Epithelial cell of proximal tubule (primary cell): ENCODE measurements at places on chromosomes 7 and 10.

GRCh38 chr10:116300542-116300941, 23.7 kb upstream of the CCDC172 start:
- no peak for DNase-seq

- DNase-seq = no peak
Observed at GRCh38 chr7:1447551-1448244, 11.6 kb downstream of the MICALL2 start.

- DNase-seq = no peak
Observed at GRCh38 chr10:33793793-33794192, 459.3 kb upstream of the NRP1 start.

- no peak for DNase-seq
Observed at GRCh38 chr7:155217634-155218033, 80.0 kb upstream of the INSIG1 start.

- DNase-seq = no peak
Observed at GRCh38 chr7:26479581-26479980, 187.9 kb downstream of the SNX10 start.

- no peak for DNase-seq
Observed at GRCh38 chr10:90650858-90651257, 207.0 kb downstream of the HTR7 start.

- no peak for DNase-seq
Observed at GRCh38 chr10:124249812-124250432, 156.5 kb upstream of the CHST15 start.

- no peak for DNase-seq
Observed at GRCh38 chr7:951881-952547, 2.5 kb downstream of the ADAP1 start.

DNA sequence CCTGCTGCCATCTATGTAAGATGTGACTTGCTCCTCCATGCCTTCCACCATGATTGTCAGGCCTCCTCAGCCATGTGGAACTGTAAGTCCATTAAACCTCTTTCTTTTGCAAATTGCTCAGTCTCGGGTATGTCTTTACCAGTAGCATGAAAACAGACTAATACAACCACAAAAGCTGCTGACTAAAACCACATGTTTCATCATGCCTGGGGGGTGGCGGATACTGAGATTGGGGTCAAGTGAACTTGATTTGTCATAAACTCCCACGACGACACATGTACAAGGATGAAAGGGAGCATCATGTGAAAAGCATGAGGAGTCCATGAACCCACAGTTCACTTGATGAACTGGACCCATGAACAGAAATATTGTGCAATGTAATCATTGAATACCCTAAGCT, 134.9 kb upstream of the ANK3 start:
- DNase-seq = no peak

DNA sequence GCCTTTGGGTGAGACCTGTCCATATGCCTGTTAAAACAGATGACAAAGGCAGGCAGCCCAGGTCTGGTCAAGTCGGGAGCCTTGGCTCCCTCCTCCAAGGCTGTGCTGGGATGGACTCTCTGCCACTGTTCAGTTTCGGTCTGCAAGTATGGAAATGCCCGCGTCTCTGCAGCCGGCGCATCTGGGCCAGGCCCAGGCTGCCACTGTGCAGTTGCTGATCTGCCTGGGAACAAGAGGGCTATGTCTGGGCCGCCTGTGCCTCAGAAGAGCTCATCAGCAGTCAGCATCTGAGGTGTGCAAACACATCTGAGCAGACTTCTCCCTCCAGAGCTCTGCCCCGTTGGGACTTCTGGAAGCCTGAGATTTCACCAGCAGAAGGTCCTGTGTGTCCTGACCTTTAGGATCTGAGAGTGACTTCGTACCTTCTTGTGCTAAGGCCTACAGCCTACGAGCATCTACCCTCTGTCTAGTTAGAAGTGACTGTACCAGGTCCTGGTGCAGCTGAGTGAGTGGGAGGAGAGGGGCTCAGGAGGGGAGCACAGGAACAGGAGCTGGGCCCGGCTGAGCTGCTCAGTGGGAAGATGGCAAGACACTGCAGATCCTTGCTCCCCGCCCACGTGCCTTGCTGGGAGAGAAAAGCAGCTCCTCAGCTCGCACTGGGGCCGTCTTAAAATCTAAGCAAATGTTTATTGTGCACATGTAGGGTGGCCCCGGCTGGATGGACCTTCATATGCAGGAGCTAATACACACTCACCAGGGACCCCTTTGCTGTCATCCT, 50.9 kb downstream of the DOCK1 start:
- DNase-seq = no peak

DNA sequence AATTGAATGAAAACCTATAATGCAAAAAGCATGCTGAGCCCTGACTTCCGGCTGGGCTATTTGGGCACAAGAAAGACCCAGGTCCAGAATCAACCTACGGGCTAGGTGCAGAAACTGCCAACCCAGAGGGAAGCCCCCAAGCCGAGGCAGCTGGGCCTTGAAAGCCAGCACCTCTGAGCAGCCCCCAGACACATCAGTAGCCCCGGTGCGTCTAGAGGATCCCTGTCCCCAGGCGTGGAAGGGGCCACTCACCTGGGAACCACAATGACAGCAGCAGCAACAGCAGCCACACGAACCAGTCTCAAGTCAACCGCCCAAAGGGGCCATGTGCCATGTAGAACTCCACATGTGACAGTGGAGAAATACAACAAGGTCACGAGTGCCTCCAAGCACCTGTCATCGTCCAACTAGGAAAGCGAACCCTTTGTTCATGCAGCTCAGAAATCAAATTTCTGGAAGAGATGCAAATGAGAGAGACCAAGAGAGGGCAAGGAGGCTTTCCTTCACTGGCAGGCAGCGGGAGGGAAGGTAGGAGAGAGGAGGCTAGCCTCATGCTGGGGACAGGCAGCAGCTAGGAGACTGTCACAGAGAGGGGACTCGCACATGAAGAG, 57.5 kb upstream of the CHST15 start:
- no peak for DNase-seq

- DNase-seq = no peak
Observed at GRCh38 chr10:2294739-2295138, 557.4 kb upstream of the ADARB2 start.

GRCh38 chr10:129690248-129691070, 223.4 kb downstream of the MGMT start:
- DNase-seq = peak; percentile 13

DNA sequence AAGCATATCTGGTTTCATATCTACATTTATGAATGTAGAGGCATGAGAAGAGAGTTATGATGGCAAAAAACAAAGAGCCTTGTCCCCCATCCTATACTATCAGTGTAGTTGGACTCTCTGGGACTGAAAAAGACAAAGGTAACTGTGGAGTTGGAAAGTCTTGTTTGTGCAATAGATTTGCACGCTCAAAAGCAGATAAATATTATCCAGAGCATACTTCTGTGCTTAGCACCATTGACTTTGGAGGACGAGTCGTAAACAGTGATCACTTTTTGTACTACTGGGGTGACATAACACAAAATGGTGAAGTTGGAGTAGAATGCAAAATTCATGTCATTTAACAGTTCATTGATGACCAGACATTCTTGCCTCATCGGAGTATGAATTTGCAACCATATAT, 85.2 kb upstream of the EGFR start:
- DNase-seq = no peak

DNA sequence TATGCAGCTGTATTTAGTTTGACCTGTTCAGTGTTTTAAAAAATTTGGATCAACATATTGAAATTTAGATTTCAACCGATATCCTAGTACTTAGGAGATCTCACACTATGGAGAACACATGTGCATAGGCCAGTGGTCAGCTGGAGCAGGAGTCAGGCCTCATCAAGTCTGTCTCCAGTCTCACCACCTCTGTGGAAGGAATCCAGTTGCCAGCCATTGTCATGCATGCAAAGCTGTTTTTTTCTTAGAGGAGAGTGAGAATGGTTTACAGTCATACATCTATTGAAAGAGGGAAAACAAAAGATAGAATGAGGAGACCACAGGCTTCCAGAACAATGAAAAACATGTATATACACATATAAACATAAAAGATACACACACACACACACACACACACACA, 7.6 kb upstream of the CLEC5A start:
- DNase-seq = no peak

DNA sequence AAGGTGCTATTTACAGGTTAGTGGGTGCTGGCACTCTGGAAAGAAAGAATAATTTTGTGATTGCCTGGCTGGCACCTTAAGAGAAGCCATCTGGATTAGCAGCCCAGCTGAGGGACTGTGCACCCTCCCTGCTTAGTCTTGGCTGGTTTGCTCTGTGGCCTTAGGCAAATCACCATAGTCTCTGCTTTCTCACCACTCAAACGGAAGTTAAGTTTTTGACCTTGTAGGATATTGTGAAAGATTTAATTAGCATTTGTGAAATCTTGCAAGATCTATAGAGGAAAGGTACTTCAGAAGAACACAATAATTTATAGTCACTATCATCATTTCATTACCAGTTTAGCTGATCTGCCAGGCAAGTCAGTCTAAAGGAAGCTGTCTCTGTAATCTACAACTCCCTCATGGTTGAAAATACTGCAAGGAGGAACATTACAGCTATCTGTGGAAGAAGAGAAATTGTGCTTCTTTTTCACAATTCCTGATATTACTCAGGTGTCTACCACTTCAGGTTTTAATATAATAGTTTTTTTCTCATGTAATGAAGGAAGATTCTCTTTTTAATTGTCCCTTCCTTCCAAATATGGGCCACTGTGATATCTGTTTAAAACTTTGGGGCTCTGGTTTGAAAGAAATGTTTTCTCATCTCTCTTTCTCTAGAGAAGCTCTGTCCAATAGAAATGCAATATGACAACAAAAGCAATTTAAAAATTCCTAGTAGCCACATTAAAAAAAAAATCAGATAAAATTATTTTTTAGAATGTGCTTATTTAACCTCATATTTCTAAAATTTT, 219.6 kb downstream of the PTEN start:
- no peak for DNase-seq

GRCh38 chr7:149100821-149101220, 10.3 kb upstream of the ZNF786 start:
- no peak for DNase-seq

- DNase-seq = no peak
Observed at GRCh38 chr7:18860221-18860620, 257.2 kb downstream of the TWIST1 start.

DNA sequence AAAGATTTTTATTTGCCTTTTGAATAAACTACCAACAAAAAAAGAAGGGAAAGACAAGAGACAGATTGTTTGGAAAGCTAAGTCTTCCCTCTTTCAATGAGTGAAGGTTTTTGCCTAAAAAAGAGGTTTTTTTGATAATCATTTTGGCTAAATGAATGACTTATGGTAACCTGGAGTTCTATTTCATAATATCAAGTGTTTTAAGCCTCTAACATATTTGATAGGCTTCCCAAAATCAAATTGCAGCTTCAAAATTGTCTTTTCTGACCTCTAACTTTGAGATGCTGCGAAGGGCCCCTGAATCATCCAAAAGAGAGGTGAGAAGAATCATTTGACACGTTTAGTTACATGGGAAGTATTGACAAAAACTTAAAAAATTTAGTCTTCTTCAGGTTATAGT, 53.0 kb upstream of the NAMPT start:
- DNase-seq = no peak

DNA sequence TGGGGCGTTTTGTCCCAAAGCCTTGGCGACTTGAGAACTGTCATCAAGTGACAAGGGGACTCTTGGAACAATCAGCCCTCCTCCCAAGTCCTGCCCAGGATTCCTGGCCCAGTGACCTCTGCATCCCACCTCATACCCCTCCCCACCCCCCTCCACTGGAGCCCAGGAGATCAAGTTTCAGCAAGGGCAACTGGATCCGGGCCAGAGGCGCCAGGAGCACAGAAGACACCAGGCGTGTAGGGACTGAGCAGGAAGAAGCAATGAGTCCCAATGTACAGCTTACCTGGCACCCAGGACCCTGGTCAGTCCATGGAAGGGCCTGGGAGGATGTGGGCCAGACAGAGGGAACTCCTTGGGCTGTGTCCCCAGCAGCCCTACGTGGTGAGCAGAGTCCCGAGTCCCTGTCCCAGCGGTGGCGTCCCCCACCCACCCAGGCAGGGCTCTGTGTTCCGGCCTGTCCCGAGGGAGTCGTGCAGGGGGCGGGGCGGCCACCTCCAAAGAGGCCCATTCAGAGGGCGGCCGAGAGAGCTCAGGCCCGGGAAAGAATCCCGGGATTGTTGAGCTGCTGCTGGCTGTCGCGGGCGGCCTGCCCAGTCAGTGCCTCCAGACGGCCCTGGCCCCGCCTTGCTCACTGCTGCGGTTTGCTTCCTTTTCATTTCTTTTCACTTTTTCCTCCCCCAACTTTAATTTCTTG, 254.1 kb downstream of the TNS3 start:
- no peak for DNase-seq

- DNase-seq = no peak
Observed at GRCh38 chr7:78055001-78055573, 256.5 kb downstream of the PHTF2 start.

- no peak for DNase-seq
Observed at GRCh38 chr10:109919220-109919619, 4.1 kb downstream of the XPNPEP1 start.

DNA sequence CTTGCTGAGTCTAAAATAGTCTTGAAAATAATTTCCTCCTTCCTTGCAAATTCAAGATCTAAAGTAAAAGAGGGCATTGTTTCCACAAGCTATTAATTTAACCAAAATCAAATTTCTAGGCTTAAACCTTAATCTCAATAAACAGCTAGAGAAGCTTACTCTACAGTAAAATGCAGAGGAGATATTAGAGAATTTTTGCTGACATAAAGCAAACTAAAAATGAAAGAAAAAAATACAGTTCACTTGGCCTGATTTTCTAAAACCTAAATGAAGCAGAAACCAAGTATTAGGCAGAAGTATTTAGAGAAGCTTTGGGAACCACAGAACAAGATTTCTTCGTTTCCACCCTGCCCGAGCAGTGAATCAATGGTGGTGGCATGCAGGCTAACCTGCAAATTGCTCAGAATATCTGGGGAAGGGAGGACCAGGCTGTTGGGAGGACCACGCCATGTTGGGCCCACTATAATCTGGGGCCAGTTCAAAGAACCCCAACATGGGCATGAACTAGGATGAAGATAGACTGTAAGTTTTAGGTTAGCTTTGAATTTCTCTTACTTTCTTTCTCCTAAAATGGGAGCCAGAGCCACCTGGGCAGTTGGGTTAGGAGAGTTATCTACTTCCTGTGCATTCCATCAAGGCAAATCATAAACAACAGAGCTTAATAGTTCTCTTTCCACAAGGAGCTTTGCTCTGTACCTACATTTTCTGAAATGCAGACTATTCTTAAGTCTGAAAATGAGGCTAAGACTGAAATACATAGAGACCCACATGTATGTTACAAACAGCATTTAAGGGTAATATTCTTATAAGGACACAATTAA, 4.1 kb downstream of the LAMB1 start:
- no peak for DNase-seq

- DNase-seq = no peak
Observed at GRCh38 chr10:30389543-30389942, 40.5 kb upstream of the MTPAP start.

GRCh38 chr10:15322356-15322755, 48.7 kb downstream of the FAM171A1 start:
- no peak for DNase-seq
